NCI-H2081 treated with DMSO at 0.1 percent for 48 hours (cell line): ENCODE measurements at places on chromosomes 1 and 21.

GRCh38 chr1:216905137-216905536, 181.9 kb upstream of the ESRRG start:
- DNase-seq: no peak

- DNase-seq: no peak
These were observed 76.3 kb downstream of the XCL2 start for GRCh38 chr1:168467452-168467851.

- no peak for DNase-seq
These were observed 405.7 kb downstream of the NTNG1 start for GRCh38 chr1:107546576-107546975.

DNA sequence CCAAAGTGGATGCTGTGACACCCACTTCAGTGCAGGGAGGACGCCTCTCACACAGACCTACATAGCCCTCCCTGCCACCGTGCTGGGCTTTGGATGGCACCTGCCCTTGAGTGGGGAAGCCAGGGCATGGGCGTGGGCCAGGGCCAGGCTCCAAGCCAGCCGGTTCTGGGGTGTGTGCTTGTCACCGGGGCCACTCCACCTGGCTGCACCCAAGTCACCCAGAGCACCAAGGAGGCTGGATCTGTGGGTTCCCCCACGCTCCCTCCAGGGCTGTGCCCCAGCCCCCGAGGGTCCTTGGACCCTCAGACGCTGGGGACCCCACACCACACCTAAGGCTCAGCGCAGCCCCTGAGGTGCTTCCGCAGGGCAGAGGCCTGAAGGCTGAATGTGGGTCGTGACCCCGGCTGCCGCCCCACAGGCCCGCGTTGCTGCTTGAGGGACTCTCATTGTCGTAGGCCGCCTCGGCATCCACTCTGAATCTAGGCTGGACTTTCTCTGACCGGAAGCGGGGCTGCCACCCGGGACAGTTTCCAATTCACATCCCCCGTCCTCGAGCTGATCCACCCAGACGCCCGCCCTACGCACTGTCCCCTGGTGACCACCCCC, 1.5 kb downstream of the MXRA8 start:
- no peak for DNase-seq
